Foreskin keratinocyte (primary cell): ENCODE measurements at places on chromosomes 5 and 9.

DNA sequence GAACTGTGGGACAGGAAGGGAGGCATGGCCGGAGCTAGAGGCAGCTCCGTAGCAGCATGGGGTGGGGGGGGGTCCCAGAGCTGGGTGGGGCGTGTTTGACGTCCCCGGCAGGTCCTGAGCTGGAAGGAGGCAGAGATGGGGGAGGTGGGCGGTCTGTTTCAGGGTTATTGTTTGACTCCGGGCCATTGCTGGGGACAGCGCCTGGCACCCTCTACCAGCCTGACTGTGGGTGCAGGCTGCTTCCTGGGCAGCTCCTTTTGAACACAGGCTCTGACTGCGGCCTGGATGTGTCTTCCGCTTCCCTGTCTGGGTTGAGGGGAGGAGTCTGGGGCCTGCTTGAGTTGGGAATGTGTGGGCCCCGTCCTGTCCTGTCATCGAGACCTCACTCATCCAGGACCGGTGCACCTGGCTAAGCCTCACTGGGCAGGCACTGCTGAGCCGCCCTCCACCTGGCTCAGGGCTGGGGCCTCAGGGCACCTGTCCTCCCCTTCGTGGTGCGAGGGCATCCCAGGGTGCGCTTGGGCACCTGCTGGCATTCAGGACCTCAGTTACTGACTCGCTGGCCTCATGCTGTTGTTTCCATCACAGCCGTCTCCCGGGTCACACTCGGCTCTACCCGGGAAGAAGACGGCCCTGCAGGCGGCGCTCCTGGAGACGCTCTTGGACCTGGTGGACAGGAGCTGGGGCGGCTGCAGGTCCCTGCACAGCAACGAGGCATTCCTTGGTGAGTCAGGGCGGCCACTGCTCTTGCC is 26.5 kb downstream of the CEP72 start:
- DNase-seq, result no peak

DNA sequence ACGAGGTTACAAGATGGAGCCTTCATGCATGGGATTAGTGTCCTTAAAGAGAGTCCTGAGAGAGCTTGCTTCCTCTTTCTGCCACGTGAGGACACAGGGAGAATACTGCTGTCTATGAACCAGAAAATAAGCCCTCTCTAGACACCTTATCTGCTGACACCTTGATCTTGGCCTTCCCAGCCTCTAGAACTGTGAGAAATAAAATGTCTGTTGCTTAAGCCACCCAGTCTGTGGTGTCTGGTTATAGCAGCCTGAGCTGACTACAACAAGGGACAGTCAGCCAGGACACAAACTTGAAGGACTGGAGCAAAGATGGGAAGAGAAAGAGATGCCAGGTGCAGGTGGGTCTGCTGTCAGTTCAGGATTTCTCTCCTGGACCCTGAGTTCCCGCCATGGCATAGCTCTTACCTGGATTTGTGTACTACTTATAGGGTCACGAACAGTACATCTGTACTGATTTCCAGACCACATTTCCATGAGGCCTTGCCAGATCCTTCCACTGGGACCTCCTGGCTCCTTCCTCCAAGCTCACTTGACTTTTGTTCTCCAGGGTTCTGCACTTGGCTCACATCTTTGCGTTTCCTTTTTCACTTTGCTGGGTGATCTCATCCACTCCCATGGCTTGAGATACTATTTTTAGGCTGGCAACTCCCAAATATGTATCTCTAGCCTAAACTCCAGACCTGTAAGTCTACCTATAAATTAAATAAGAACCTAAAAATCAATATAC is 44.9 kb upstream of the LIFR start:
- no peak for DNase-seq

- no peak for DNase-seq
Observed at GRCh38 chr9:129673602-129674001, 8.2 kb downstream of the PRRX2 start.

DNA sequence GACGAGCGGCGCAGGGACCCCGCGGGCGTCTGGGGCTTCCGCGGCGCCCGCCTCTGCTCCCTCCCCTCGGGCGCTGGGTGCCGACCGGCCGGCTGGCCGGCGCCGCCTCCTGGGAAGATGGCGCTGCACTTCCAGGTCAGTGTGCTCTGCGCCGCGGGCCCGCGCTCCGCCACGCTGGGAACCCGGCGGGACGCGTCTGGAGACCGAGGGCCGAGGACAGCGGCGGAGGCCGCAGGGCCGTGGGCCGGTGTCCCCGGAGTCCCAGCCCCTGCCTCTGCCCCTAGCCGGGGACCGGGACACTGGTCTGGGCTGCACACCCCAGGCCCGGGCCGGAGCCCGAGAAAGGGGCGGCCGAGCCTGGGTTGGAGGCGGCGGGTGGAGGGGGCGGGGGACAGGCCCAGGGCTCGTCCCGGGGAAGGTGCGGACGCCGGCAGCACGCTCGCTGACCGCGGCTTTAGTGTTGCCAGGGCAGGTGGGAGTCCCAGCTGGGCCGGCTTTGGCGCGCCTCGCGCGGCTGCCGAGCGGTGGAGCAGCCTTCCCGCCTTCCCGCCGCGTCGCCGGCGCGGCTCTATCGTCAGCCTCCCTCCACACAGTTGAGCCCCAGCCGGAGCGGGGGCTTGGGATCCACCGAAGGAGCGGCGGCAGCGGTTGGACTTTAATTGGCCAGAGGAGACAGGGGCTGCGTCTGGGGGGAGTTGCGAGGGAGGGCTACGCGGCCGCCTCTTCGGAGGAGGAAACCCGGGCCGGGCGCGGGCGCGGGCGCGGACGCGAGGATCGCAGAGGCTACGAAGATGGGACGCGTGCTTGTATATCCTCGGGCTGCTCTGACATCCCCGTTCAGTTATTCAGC is at the start of gene RANBP17:
TSS of gene RANBP17 (plus strand) at position 102 of the 850 bp plus-strand sequence.
- peak; percentile 39 for DNase-seq

- peak; percentile 60 for DNase-seq
Observed at GRCh38 chr9:84485539-84485938, 145.0 kb upstream of the SLC28A3 start.
